ELR (cell line): ENCODE measurements at places on chromosomes 2 and 18.
A peak's percentile ranks its signal among the peaks of the same experiment; 100 is the strongest.

GRCh38 chr2:127599211-127599610 lies 46.7 kb upstream of the GPR17 start:
- DNase-seq, result peak; percentile 76

GRCh38 chr2:83368916-83369315 lies 1090.2 kb downstream of the SUCLG1 start:
- DNase-seq, result peak; percentile 53

- no peak for DNase-seq
These were observed 342.7 kb upstream of the CHAC2 start for GRCh38 chr2:53424902-53425301.

DNA sequence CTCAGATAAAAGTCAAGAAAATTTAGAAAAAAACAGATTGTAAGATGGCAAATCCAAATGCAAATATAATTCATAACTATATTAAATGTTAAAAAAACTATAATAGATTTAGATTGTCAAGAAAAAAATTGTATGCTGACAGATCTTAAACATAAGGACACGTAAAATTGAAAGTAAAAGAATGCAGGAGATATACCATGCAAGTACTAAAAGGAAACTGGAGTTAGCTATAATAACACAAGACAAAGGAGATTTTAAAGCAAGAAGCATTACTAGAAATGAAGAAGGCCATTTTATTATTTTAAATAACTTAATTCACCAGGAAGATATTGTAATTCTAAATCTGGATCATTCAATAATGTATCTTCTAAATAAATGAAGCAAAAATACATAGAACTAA lies 48.3 kb downstream of the TTC21B start:
- no peak for DNase-seq

DNA sequence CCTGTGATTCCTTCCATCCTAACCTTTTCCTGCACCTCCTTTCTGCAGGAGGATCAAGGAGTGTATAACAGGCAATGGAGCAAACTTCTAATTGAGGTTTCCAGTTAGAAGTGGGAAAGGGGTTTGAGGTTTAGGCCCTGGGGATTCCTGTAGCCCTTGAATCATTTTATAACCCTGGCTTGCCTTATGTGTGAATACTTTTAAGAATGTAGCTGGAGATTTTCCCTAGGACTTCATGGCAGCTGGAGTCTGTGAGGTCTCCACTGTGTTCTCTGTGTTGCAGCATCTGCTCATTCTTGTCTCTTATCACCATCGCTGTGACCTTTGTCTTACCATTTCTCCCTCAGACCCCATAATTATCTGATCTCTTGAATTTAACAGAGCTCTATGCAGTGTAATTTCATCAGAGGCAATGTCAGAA lies 370.2 kb upstream of the SLC14A2 start:
- DNase-seq, result no peak

DNA sequence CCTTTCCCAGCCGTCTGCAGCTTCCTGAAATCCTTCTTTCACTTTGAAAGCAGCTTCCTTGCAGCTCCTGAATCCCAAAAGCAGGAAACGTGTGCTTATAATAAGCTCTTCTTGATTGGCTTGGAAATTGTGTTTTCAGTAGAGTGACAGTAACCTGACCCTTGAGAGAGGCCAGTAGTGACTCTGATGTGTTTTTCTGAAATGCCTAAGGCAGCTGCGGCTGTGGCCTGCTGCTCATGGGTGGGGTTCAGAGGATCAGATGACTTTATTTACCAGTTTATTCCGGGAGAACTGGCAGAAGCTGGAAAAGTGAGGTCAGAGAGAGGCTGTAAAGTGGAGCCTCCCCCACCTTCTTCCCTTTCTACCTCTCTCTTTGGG lies 31.9 kb upstream of the RPIA start:
- DNase-seq, result peak; percentile 60

DNA sequence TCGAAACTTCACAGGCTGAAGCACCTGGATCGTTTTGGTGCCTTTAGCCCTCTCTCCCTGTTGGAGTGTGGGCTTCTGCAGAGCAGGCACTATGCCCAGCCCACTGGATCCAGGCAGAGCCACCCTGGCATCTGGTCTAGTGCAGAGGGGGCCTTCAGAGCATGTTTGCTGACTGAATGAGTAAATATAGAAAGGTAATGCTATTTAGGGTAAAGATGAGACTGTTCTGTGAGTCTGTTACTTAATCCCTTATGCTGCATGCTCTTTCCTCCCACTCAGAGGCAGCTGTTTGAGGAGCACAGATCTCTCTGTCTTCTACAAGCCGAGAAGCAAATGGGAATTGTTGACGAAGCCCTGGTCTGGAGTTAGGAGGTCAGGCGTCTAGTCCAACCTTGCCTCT lies 130.2 kb downstream of the RGPD3 start:
- no peak for DNase-seq

DNA sequence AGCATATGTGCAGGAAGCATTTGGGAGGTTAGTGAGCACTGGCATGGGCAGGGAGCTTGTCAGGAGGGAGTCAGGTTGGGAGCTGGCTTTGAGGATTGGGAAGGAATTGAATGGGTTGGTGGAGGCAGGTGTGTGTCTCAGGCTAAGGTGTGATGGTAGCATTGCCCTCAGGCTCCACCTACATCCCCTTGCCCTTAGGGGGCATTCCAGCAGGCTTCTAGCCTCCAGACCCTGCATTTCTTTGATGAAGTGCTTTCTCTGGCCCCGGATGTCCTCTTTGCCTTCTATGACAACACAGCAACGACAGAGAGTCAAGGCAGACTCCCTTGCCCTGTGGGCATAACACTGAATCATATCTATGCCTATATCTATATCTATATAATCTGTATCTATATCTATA lies 13.5 kb downstream of the RHBDD1 start:
- DNase-seq, result no peak

- no peak for DNase-seq
These were observed 130.0 kb downstream of the SH3RF3 start for GRCh38 chr2:109258905-109259540.

DNA sequence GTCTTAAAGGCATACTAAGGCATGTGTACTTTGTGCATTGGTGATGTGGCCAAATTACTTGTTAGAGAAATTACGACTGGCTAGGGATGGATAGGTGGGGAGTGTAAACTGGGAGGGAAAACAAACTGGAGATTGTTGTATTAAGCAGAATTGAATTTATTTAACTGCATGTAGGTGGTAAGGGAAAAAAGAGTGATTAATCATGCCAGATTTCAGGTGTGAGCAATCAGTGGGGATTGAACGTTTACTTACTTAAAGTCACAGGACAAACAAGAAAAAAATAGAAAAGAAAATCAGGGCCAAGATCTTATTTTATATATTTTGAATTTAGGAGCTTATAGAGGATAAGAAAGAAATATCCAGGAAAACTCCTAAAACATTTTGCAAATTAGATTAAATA lies 88.6 kb downstream of the GULP1 start:
- DNase-seq, result no peak

- DNase-seq, result no peak
These were observed 32.7 kb downstream of the MEX3C start for GRCh38 chr18:51164761-51165281.

DNA sequence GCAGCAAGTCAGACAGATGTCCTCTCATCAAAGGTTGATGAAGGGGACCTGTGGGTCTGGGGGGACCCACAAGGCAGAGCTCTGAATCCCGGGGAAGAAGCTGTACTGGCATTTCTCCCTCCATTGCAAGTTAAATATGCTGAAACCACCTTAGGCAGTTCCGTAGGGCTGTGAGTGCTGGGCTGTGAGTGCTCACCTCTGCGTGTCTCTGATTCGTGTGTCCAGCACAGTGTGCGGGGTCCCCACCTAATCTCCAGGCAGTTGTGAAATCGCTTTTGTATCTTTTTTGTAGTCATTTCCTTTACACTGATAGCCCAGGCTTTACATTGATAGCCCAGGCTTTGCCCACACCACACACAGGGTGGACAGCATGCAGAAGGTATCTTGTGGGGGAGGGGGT lies 80.6 kb downstream of the MAP4K4 start:
- no peak for DNase-seq

DNA sequence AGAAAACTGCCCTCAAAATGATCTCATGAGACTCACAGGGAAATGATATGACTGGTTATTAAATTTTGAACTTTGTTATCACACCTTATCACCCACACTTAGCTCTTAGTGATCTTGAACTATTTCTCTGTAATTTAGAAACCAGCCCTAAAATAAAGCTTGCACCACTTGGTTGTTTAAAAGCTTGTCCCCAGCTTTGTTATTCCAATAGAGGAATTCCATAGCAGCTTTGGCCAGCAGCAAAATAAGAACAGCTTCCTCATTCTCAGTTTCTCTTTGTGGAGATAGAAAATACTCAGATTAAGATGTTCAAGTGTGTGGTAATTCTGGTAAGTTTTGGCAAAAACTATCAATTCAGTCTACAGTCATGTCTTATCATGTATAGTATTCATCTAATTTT lies 54.4 kb upstream of the CCDC68 start:
- no peak for DNase-seq

- DNase-seq, result peak; percentile 69
These were observed 777 bp downstream of the GALNT3 start for GRCh38 chr2:165793161-165793778.

DNA sequence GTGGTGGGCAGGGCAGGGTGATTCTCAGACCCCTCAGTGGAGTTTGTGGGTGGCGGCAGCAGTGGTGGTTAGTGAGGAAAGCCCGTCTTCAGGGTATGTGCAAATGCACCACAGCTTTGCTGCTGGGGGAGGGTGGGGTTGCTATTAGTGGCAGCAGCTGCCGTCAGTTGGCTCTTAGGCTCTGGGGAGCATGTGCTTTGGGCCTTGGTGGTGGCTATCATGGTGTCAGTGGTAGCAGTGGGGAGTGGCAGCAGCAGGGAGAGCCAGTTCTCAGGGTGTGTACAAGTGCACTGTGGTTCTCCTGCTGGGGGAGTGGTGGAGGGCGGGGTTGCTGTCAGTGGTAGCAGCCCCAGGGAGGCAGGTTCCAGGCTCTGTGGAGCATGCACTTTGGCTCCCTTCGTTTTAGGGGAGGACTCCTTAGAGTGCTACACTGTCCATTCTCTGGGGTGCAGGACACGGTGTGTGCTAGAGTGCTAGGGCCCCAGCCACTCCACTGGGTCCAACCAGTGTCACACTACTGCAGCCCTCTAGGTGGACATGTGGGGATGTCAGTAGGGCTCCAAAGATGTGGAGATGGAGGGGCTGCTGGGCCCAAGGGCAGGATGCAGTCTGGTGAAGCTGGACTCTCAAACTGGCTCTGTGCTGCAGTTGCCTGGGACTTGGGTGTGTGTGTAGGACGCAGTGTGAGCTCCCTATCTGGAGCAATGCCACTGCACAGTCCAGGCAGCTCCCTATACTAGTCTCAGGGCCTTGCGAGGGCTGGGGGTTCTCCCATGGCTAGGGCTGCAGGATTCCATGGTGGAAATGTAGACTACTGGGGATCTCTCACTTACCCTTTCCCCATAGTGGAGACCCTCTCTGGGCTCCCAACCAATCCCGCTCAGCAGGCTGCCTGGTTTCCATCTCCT lies 45.3 kb downstream of the ADCYAP1 start:
- no peak for DNase-seq

DNA sequence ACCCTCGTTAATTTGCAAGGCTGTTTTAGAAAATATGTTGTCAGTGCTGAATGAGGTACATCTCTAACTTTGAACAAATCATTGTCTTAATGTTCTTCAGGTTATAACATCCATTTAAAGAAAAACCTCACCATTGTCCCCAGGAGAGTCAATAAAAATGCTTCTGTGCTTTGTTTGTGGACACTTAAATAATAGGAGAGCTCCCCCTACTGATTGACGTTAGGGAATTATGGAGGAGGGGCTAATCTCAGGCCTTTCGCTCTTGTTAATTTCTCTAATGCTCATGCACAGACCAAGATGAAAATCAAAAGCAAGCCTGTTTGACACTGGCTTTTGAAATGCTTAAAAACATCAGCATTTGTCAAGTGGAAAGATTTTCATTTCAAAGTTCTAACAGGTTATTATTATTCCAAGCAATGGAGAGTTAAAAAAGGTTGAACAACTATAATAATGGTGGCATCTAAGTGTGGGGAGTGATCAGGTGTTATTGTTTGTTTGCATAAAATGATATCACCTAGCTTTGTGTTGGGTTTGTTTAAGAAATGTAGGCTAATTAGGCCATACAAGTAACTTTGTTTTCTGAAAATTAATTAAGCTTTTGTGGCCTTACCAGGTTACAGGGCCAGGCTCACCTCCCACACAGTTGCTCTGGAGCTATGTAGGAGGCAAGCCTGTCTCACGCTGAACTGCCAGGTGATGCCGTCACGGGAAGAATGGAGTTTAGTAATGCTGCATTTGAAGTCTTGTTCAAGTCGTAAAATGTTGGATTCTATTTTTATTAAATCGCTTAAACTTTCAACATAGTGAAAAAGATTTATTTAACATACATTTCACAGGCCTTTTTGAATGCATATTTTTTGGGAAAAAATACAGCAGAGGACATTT lies 51.7 kb upstream of the SMIM21 start:
- DNase-seq, result peak; percentile 73

- DNase-seq, result peak; percentile 60
These were observed 634 bp downstream of the SPATS2L start for GRCh38 chr2:200306931-200307723.
